ENCODE measurements at places on chromosomes 5 and 9. TPM values are rescaled to one million over a fixed set of nuclear protein-coding genes. Genes with fewer than 3 reads are reported as not detected.
A peak's percentile ranks its signal among the peaks of the same experiment; 100 is the strongest.

- DNase-seq: no peak
These were observed 599 bp downstream of the KIAA1191 start for GRCh38 chr5:176360894-176361436.

The ADRB2 gene
- polyA plus RNA-seq: 5.2 TPM

The GAPVD1 gene
- polyA plus RNA-seq: 45.6 TPM

The ANXA2R gene
- polyA plus RNA-seq: 47.0 TPM

GRCh38 chr5:89130851-89131250 is 247.9 kb upstream of the MEF2C start:
- DNase-seq: no peak

The IL4 gene
- polyA plus RNA-seq: not detected

The PCDHGB6 gene
- polyA plus RNA-seq: 0.11 TPM

The FLT4 gene
- polyA plus RNA-seq: not detected

- no peak for DNase-seq
These were observed 8.1 kb upstream of the TDRD7 start for GRCh38 chr9:97403746-97404316.

GRCh38 chr5:23648656-23649055 is 141.2 kb downstream of the PRDM9 start:
- DNase-seq: no peak

DNA sequence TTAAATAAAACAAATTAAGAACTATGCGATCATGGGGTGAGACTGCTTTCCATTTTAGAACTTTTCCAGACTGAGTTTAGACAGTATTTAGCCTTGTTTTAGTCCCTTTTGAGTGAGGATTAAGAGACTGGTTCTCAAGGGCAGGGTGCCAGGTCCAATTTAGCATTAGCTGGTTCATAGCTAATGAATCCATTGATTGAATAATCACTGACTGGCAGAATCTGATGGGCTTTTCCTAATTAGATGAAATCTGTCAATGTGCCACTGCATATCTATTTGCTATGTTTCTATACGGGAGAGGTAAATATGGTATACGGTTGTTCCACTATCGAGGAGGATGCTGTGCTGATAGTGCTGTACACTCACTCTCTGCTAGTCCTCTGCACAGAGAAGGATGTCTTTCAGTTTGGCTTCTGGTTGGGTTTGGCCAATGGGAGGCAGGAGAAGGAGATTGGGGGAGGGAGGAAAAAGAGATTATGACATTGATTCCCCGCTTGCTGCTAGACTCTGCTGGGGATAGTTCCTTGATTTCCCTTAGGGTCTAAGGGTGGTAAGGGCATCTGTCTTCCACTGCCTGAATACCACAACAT is 496.6 kb downstream of the CTNND2 start:
- DNase-seq: no peak

The SPINK7 gene
- not detected for polyA plus RNA-seq

DNA sequence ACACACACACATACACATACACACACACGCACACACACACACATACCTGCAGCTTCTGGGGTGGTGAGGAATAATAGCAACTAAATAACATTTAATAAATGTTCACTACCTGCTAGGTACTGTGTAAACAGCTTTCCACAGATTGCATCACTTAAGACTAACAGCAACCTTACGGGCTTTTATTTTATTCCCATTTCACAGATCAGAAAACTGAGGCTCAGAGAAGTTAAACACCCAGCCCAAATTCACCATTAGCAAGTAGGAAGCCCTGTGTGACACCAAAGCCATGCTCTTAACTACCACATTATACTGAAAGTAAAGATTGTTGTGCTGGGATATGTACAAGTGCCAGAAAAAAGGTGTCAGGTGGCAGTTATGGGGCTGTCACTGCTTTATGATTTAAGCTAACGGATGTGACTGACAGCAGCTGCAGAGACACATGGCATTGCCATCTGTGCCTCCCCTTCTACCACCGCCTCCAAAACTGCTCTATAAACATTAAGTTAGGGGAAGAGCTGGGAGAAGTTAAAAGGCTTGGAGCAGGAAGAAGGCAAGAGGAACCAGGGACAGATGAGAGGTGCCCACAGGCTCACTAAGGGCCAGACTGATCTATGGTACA is 13.6 kb downstream of the MTMR12 start:
- no peak for DNase-seq

The SPINK6 gene
- polyA plus RNA-seq: not detected

GRCh38 chr9:90942555-90942954 is 140.9 kb downstream of the SYK start:
- no peak for DNase-seq

The SNX2 gene
- 87.3 TPM for polyA plus RNA-seq

The CYSRT1 gene
- not detected for polyA plus RNA-seq

DNA sequence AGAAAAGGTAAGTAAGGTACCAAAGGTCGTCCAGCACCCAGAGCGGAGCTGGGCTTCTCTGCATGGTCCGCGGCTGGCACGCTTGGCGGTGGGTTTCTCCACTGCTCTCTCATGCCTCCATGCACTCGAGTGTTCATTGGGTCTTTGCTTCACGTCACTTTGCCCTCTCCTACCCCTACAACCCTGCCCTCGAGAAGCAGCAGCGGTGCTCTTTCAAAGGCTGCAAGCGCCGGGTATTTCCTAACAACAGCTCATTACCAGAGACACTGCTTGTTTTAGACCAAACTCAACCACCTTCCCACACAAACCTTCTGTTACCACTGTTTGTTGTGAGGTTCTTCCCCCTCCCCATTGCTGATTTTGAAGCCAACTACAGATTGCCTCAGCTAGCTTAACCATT is 21.5 kb upstream of the ZBTB34 start:
- DNase-seq: no peak

The RFESD gene
- 9.9 TPM for polyA plus RNA-seq

The TXNDC15 gene
- 23.0 TPM for polyA plus RNA-seq

- no peak for DNase-seq
These were observed 166.0 kb downstream of the TTLL11 start for GRCh38 chr9:121927081-121927480.

DNA sequence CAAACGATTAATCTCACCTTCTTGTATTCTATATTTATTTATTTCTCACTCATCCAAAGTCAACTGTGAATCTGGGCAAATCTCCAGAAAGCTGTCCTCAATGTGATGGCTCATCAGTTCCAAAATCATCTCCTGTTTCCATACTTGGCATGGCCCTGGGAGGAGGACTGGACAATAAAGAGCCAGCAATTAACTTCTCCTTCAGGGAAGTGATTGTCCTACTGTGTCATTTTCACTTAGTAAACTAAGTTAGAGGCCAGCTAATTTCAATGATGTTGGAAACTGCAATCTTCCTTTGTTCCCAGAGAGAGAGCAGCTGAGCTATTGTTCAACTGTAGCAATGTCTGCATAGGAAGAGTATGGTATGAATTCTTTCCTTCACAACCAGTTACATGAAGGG is 17.5 kb downstream of the CDH12 start:
- no peak for DNase-seq

The CDH18 gene
- not detected for polyA plus RNA-seq

- no peak for DNase-seq
These were observed 7.8 kb downstream of the TOR1B start for GRCh38 chr9:129810788-129811187.

The UBE2QL1 gene
- not detected for polyA plus RNA-seq

DNA sequence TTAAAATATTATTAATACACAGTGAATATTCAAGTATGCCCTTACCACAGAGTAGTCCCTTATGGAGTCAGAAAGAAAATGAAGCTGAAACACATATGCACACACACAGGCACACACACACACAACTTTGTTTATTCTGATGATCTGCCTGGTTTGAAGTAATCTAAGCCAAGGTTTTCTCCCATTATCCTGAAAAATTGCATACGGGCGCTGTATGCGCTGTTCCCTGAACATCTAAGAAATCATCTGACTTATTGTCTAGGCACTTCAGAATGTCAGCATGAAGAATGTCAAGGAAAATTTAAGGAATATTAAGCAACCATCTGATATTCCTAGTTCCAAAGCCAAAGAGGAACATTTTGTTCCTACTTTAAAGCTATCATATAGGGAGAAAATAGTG is 147.1 kb upstream of the SLC30A5 start:
- DNase-seq: no peak

DNA sequence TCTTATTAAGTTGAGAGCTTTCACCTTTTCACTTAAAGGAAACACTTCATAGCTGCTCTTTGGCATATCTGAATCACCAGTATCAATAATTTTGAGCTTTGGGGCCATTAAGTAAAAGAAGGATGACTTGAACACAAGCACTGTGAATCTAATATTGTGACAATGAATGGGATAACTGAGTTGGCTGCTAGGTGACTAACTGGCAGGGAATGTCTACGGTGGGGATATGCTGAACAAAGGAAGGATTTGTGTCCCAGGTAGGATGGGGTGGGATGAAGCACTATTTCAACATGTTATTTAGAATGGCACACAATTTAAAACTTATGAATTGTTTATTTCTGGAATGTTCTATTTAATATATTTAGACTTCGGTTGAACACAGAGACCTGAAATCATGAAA is 123.6 kb downstream of the TEX10 start:
- DNase-seq: no peak

GRCh38 chr5:14190194-14191164 is 47.3 kb downstream of the TRIO start:
- no peak for DNase-seq

DNA sequence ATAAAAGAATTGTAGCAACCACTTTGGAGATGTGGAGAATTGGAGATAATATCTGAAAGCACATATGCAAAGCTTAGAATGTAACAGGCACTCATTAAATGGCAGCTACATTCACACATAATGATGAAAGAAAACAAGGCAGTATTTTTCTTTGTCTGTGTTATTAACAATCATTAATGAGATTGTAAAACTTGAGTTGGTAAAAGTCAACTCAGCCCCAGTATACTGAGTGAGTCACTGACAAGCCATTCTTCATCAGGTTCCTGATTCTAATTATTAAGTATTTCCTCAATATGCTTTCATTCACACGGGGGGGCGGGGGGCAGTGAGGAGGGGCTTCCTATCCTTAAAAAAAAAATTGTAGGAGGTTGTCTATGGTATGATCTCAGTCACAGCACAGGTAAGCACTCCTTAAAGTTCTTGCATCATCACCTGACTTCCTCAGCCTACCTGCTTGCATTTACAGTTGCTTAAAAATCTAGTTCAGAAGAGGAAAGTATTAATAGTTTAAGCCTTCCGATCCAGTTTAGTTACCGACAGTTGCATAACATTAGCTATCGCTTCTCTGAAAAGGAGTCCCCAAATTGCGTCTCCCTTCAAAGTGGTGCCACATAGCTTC is 379.8 kb downstream of the EFNA5 start:
- no peak for DNase-seq

DNA sequence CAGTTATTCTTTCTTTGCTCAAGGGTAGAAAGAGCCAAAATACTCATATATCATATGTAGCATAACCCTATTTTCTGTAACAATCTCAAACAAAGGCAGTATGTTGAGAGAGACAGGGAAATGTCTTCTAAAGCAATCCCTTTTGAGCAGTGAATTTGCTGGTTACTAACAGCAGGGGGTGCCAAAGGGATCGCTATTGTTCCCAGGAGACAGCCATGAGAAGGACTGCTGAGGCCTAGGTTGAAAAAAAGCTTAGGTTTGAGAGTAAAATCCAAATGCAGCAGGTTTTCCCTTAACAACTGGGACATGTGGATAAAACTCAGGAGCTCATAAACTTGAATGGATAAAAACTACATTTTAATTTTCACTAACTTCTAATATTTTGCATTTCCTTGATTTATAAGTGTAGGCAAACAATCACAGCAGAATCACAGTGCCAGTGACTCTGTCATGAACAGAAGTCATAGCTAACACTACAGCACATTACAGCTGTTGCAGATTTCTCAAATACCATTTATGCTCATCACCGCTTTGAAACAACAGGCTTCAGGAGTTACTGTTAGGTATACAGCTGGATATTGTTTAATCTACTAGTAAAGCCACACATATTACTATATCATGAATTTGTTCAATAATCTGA is 148.4 kb downstream of the MAPKAP1 start:
- DNase-seq: peak; percentile 48

GRCh38 chr9:1979741-1980367 is 35.3 kb upstream of the SMARCA2 start:
- DNase-seq: no peak

DNA sequence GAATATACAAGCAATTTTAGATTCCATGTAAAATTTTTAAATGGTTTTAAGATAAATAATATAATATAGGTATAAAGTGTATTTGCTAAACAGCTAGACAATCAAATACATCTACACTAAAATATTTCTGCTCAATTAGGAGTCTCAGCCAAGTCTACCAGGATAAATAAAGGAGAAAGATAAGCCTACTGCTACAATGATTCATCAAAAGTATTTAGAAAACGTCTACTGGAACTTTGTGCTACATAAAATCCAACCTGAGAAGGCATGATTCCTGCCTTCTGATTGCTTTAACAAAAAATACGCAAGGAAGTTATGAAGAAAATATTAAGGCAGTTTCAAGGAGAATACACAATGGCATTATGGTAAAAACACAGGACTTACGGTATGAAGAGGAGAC is 570.6 kb downstream of the EFNA5 start:
- no peak for DNase-seq

The CMYA5 gene
- 0.19 TPM for polyA plus RNA-seq

DNA sequence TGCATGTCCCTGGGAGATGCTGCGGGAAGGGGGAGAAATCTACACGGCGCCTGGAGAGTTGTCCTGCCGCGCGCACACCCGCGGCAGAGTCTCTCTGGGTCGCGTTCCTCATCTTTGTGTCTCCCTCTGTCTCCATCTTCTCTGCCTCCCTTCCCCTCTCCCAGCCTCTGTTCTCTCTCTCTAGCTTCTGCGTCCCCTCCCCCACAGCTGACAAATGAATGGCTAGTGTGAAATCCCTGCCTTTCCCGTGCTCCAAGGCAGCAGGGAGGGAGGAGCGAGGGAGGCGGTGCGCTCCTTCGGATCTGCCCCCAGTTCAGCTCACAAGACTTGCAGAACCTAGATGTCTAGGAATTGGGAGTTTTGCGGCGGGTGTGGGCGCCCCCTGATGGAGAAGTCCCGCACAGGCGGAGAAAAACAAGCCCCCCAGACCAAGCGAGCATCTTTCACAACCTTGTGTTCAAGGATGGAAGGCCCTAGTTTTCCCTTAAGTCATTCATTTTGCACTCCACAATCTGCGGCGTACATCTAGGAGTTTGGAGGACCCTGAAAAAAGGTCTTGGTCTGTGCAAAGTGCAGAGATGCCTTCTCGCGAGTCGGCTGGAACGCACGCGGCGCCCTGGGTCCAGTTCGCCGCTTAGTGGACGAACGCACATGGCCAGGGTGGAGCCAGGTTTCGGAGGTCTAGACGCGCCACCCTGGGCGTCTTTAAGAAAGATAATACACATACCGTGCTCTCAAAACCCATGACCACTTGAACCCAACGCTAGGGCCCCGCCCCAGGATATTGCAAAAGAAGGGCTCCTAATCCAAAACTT is 2.0 kb downstream of the VCAN start:
- DNase-seq: no peak
